AG04449 (cell line): ENCODE measurements at places on chromosomes 5 and 9.

- DNase-seq = no peak
Measured at GRCh38 chr9:35757226-35757891, 3.3 kb upstream of the MSMP start.

DNA sequence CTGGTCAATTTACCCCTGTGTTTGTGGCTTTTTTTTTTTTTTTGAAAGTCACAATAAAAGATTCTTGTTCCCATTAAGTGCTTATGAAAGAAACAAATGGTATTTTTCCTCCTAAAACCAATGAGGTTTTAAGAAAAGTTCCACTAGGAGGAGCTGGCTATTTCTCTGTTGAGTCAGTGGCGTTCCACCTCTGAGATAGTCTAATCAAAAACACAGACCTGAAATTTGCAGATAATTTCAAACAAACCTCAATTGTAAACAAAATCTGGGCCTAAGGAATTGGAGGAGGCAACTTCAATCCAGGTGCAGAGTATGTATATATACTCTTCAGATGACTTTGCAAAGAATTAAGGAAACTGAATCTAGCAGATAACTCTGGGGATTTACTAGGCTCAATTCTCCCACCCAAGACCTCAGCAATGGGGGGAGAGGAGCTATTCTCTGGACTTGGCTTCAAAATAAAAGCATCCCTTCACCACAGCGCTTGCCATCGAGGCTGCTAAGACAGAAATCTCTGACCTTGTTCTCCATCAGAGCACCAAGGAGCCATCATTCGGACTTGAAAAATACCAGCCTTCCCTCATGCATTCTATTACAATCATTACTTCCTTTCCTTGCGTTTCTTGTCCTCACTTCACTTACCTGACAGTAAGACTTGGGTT lies 52.4 kb downstream of the FANCC start:
- no peak for DNase-seq

- DNase-seq = peak; percentile 64
Measured at GRCh38 chr5:79759436-79759835, 69.8 kb downstream of the CMYA5 start.

GRCh38 chr5:157607371-157608161 lies 32.0 kb upstream of the ADAM19 start:
- peak; percentile 44 for DNase-seq

- no peak for DNase-seq
Measured at GRCh38 chr9:81968026-81968425, 20.5 kb upstream of the SPATA31D1 start.

DNA sequence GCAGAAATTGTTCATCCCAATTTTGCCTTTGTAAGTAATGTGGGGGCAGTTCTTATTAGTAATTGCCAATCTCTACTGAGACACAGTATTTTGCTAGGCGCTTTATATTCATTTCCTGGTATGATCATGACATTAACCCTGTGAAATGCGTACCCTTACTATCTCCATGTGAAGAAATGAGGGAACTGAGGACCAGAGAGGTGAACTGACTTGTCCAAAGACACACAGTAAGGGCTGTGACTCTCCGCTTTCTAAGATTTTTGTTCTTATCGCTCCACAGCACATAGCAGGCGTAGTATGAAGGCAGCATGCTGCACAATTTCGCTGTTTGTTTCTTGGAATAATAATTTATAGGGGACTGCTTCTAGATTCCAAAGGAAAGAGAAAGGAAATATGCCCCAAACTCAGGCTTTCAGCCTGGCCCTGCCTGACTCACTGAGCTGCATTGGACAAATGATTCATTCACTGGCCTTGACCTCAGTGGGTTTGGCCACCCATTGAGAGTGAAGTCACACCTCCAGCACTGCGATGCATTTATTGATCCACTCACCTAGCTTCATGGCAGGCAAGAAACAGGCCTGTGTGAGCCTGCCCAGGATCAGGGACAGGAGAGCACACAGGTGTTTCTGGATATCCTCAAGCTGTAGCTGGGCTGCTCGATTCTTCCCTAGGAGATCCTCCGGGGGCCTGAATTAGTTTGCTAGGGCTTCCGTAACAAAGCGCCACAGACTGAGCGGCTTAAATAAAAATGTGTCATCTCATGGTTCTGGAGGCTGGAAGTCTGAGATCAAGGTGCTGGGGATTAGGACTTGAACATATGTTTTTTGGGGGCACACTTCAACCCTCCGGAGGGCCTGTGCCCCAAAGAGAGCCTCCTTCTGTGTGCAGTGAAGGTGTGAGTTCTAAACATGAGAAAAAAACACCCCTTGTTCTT lies 7.2 kb upstream of the DUSP1 start:
- DNase-seq = no peak

DNA sequence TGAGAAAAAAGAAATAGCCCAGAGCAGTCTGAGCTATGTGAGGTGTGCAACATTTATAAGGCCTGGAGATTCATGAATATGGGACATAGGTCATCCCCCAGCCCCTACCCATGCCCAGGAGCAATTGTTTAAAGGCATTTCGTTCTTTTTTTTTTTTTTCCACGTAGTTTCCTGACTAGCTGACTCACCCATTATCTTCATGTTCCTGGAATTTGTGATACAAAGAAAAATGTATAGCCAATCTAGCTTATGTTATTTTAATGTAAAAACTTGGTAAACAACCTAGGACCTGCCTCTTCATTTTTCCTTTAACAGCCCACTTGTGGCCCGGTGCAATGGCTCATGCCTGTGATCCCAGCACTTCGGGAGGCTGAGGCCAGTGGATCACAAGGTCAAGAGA lies 81.3 kb downstream of the OSTF1 start:
- no peak for DNase-seq

- DNase-seq = no peak
Measured at GRCh38 chr5:38023799-38024198, 184.0 kb upstream of the GDNF start.

GRCh38 chr5:65073250-65073661 lies 304.5 kb downstream of the CWC27 start:
- peak; percentile 56 for DNase-seq

GRCh38 chr5:16315501-16315900 lies 135.9 kb upstream of the MARCHF11 start:
- no peak for DNase-seq

- DNase-seq = no peak
Measured at GRCh38 chr9:120481248-120481647, 98.7 kb downstream of the CDK5RAP2 start.

DNA sequence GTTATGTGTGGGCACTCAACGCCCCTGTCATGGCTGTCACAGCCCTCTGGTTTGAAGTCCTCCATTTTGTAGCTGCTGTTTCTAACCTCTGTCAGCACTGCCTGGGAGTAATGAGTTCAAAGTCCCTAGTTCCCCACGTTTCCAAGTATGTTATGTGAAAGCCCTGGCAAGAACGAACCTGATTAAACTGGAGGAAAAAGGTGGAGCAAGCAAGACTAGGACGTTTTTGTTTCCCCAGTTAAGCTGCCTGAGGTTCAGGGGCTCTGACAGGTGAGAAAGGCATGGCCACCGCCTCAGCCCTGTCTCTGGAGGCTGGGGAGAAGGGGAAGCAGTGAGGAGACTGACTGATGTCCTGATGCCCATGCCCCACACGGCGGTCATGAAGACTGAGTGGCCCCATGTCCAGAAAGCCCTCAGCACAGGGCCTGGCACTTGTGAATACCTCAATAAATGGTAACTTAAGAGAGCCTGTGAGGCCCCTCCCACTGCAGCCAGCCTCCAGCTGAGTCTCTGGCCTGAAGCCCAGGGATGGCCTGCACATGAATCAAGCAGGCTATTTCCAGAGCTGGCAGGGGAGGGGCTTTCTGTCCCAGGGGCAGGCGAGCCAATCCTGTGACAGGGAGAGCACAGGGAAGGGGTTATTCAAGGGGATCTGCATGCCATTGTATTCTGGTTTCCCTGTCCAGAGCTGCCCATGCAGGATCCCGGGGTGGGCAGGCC lies 61.8 kb downstream of the PFDN1 start:
- DNase-seq = peak; percentile 73

DNA sequence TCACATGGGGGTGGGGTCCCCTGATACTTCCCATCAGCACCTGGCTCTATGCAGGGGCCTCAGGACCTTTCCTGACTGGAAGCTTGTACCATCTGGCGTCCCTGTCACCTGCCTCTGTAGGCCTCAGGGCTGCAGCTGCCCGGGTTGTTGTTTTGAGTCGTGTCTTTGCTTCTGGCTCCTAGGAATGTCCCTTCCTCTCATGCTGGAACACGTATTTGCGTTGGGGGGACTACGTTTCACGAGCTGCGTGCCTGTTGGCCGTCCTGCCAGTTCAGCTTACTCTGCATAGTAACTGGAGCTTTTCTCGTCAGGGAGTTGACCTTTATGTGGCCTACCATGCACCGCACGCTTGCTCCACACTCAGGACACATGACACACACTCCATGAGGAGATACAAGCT lies 54.9 kb upstream of the IRX4 start:
- DNase-seq = no peak

GRCh38 chr9:79026316-79026715 lies 545.4 kb upstream of the TLE4 start:
- no peak for DNase-seq

GRCh38 chr5:111932199-111932598 lies 175.2 kb upstream of the NREP start:
- DNase-seq = no peak

- no peak for DNase-seq
Measured at GRCh38 chr5:58172946-58173345, 286.9 kb downstream of the PLK2 start.

GRCh38 chr5:51033215-51033614 lies 350.0 kb upstream of the ISL1 start:
- DNase-seq = no peak

DNA sequence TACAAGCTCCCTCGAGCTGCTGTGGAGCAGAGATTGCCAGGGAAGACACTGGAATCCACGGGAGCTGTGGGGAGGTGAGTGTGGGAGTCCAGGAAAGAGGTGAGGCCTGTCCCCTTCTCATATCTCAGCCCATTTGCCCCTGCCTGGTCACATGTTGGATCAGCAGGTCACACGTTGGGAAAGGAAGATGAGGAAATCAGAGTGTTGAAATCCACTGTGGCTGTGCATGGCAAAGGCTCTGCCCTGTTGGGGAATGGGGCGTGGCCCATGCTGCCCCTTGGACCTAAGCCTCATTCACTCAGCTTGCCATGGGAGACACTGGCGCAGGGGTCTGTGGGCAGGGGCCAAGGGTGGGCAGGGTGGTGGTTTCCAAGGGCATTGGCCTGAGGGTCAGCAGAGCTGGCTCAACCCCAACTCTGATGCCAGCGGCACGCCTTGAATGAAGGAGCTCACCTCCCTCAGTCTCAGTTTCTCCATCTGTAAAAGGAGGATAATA lies 85.4 kb upstream of the CPEB4 start:
- no peak for DNase-seq

GRCh38 chr9:21479152-21479702 lies 2.9 kb downstream of the IFNE start:
- no peak for DNase-seq

DNA sequence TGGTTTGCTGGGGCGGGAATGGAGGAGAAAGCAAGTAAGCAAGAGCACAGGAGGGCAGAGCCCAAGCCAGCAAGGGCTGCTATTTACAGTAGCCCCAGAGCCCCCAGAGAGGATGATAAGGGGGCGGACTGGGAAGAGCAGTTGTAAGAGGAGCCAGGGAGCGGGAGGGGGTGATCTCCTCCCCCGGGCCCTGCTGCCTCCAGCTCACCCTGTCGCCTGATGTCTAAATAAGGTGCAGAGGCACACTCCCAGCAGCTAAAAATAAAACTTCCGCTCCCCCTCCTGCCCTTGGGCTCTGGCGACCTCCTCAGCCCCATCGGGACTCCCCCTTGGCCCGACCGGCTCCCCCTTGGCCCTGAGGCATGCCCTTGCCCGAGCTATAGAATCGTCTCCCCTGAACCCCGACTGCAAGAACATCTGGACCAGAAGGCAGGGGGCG lies 14.4 kb upstream of the CCDC69 start:
- no peak for DNase-seq

- no peak for DNase-seq
Measured at GRCh38 chr9:95204710-95205109, 112.8 kb downstream of the FANCC start.

GRCh38 chr9:114905170-114905940 lies 25.0 kb downstream of the TNFSF8 start:
- DNase-seq = no peak

- no peak for DNase-seq
Measured at GRCh38 chr9:74001382-74001781, 495.8 kb upstream of the RORB start.

DNA sequence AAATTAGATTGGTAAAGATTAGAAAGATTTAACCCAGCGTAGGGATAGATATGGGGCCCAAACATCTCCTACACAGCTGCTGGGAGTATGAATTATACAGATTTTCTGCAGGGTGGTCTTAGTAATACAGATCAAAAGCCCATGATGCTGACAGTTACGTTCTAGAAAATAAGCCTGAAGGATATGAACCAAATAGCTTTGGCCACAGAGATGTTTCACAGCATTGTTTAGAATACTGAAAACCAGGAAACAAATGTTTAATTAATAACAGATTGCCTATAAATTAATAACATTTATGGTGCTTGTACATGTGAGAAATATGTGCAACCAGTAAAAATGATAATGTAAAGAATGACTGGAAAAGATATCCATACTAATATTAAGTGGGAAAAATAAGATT lies 24.7 kb downstream of the F2RL2 start:
- no peak for DNase-seq

- DNase-seq = peak; percentile 63
Measured at GRCh38 chr5:10678244-10678643, 82.8 kb downstream of the DAP start.

DNA sequence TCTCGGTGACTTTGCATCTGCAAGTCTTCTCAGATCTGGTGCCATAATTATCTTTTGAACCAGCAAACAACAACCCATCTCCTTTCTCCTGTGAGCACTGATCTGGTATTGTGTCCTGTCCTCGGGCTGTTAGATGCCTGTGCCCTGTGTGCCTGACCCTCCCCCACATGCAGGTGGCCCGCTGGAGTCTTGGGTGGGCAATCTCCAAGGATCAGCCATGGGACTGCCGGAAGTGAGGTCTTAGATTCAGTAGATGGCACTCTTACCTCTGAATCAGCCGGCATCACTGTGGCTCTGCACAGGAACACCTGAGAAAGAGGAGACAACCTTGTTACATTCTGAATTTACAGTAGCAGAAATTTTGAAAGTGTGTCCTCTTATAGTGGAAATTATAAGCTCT lies 172.4 kb downstream of the IRX2 start:
- DNase-seq = no peak
